ENCODE measurements at places on chromosomes 12 and 14.

DNA sequence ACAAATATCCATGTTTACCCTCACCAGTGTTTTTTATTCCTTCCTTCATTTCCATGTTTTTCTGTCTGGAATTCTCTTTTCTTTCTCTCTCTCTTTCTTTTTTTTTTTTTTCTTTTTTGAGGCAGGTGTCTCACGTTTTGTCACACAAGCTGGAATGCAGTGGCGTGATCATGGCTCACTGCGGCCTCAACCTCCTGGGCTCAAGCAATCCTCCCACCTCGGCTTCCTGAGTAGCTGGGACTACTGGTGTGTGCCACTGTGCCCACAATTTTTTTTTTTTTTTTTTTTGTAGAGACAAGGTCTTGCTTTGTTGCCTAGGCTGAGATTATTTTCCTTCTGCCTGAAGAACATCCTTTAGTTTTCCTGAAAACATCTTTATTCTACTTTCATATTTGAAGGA, 15.0 kb upstream of the AMIGO2 start:
- no peak for DNase-seq

DNA sequence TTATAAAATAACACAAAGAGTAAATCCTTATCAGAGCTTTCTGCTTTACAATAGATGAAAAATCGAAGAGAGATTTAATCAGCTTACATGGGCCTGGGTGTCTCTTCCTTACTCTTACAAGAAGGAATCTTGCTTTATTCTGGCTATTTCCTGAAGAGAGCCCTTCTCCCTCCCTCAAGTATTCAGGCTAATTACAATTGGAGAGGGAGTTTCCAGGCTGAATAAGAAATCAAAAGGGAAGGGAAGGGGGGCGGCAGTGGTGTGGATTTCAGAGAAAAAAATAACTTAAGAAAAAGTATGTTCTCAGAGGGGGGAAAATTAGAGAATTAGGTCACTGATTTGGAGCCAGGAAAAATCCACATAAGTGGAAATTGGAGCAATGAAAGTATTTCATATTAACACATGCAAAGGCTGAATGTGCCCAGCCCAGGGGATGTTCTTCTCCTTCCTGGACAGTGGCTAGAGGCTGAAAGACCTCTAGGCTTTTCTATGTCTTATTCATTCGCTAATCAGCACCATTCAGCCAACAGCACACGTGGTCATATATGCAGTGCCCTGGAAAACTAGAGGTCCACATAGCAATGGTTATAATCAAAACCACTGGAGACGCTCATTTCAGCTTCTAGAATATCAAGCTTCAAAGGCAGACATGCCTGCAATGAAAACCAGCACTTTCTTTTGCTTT, 158.9 kb upstream of the BTG1 start:
- no peak for DNase-seq

DNA sequence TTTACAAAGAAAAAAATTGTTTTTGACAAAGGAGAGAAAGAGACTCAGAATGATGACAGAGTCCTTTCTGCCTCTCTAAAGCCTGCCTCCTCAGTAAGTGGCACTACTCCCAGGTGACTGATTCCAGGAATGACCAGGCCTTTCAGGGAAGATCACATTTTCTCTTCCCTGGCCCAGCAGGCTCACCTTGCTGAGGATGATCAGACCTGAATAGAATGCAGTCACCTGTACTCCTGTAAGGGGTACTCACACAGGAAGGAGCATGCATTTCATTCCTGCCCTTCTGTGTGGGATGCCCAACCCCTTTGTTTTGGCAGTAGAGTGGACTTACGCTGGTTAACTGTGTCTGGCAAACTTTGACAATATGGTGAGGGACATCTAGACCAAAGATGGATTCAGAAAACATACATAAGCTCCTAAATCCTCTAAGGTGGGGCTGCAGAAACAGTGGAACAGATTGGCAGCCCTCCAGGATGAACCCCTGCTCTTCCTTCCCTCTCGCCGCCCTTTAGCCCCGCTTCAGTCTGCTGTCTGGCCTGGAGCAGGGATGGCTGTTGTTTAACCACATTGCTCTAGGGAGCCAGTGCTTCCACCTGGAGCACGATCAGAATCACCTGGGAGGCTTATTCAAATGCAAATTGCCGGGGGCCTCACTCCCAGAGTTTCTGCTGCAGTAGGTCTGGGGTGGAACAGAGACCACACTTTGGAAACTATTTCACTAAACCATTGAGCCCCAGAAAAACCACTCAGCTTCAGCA, 29.8 kb downstream of the ERG28 start:
- no peak for DNase-seq

DNA sequence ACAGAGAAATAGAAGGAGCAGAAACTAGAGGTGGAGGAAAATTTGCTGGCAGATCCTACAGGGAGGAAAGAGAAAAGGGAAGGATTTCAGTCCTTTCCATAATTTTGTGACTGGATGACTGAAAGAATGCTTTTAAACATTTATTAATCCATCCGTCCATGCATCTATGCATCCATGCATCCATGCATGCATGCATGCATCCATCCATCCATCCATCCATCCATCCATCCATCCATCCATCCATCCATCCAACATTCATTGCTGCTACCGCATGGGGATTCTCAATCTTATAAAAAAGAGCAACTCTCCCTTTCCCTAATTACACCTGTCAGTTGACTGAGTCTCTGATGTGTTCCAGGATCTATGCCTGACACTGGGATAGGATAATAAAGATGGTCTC, 55.7 kb upstream of the NR2C1 start:
- no peak for DNase-seq

GRCh38 chr12:57159311-57159710, 11.9 kb upstream of the LRP1-AS start:
- DNase-seq = no peak

GRCh38 chr14:59320361-59320760, 131.9 kb downstream of the DAAM1 start:
- no peak for DNase-seq

GRCh38 chr12:78898416-78898815, 33.8 kb downstream of the SYT1 start:
- no peak for DNase-seq

DNA sequence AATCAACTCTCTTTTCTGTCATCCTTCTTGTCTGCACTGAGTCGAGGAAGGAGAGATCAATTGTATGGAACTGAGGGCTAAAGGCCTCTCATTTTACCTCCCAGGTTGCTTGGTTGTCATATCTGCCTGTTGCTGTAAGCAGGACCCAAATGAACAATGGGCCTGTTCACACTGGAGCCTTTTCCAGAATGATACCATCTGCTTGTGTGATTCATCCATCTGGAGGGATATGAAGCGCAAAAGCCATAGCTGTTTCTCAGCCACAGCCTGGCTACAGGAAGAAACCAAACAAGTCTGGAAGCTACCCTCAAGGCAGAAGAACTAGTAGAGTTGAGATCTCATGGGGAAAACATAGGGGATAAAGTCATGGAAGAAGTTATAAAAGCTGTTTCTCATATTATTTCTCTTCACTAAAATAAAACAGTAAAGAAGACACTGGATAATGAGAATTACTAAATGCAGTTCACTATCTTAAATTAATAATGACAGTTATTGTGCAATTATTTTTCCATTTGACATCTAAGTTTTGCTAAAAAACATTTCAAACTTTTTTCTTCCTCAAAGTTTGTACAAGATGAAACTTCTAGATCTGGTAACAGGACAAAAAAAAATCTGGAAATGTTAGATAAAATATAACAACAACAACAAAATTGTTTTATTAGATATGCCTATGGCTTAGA, 106.3 kb downstream of the SPTSSA start:
- DNase-seq = no peak

GRCh38 chr12:100061814-100062213, 77.1 kb upstream of the ANKS1B start:
- no peak for DNase-seq

GRCh38 chr14:106228541-106229158, 702.3 kb downstream of the TMEM121 start:
- DNase-seq = peak; percentile 14

DNA sequence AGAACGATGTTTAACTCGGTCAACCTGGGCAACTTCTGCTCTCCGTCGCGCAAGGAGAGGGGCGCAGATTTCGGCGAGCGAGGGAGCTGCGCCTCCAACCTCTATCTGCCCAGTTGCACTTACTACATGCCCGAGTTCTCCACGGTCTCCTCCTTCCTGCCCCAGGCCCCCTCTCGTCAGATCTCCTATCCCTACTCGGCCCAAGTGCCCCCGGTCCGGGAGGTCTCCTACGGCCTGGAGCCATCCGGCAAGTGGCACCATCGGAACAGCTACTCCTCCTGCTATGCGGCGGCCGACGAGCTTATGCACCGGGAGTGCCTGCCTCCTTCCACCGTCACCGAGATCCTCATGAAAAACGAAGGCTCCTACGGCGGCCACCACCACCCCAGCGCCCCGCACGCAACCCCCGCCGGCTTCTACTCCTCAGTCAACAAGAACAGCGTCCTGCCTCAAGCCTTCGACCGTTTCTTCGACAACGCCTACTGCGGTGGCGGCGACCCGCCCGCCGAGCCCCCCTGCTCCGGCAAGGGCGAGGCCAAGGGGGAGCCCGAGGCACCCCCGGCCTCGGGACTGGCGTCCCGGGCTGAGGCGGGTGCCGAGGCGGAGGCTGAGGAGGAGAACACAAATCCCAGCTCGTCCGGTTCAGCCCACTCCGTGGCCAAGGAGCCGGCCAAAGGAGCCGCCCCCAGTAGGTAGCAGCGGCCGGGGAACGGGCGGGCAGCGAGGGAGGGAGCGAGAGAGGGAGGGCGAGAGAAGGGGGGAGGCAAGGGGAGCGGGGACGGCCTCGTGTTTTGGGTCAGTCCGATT, 513 bp downstream of the HOXC11 start:
- DNase-seq = no peak

- DNase-seq = no peak
Measured at GRCh38 chr12:29547864-29548263, 50.4 kb upstream of the OVCH1 start.

GRCh38 chr14:63707216-63707615, 20.6 kb downstream of the SGPP1 start:
- DNase-seq = no peak

- no peak for DNase-seq
Measured at GRCh38 chr14:75531660-75532317, 9.5 kb downstream of the BATF start.

DNA sequence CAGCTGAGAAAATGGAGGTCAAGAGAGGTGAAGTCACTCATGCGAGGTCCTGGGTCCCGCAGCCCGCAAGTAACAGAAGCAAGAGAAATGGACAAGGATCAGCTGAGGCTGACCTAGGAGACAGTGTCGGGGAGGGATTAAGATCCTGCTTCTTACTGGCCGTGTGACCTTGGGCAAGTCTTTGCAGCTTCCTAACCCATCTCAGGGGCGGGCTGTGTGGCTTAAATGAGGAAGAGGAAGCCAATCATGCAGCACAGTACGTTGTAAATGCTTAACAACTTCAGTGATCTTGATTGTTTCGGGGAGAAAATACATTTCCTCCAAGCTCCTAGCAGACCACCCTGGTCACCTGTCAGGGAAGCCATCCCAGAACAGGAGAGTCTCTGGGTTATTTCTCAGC, 7.1 kb upstream of the PGF start:
- DNase-seq = no peak
